Pancreas (tissue), 10 donors: ENCODE measurements at places on chromosomes 12 and 14.

DNA sequence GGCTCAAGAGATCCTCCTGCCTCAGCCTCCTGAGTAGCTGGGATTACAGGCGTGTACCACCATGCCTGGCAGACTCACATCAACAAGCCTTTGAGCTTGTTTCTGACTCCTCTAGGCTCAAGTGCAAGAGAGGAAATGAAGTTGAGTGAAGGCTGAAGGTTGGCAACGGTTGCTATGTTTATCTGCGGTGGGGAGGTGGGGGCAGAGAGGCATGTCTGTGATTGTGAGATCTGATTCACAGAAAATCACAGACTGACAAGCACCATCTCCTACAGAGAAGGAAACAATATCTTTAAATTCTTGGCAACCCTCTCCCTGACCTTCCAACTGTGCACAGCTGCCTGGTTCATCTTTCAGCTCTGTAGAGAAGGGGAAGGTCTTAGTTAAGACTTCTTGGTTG, 22.1 kb upstream of the NINJ2 start:
- no peak for DNase-seq

DNA sequence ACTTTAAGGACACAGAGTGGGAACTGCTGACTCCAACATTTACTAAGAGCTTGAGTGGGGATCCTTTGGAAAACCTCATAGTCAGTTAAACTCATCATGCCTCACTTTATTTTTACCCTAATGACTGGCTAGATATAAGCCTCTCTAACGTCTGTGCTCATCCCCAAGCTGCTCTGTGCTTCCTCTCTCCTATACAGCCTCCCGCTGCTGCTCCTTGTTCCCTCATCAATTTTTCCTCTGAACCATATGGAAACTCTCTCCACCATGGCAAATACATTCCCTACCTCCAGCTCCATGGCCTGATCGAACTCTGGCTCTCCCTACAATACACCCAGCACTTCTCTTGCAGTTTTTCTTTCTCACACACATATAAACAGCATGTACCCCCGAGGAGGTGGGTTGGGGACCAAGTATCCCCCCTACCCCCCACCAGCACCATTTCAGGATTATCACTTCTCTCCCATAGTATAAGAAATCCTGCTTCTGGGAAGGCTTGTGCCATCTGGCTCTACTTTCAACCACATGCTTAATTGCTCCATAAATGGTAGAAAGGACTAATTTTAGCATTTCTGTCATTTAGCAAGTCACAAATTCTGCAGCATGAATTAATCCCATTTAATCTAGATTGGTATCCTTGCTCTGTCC, 39.2 kb upstream of the DYRK2 start:
- DNase-seq = no peak

- no peak for DNase-seq
These were observed 76.3 kb downstream of the SCAF11 start for GRCh38 chr12:45914090-45914489.

GRCh38 chr12:12228402-12228801, 38.4 kb downstream of the LRP6 start:
- no peak for DNase-seq

DNA sequence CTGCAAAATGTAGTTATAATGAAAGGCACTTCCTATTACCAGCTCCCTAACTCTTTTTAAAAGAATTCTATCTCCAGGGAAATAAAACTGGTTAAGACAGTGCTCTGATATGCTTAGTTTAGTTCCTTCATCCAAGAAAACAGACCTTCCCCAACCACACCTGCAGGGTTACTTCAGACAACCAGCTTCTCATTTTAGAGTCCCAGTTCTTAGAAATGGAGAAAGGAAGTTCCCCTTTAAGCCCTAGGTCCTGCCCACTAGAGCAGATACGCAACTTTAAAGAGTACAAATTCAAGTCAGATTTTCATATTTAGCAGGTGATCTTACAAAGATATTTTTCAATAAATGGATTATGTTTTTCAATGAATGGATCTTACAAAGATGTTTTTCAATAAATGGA, 4.4 kb upstream of the WSB2 start:
- no peak for DNase-seq

DNA sequence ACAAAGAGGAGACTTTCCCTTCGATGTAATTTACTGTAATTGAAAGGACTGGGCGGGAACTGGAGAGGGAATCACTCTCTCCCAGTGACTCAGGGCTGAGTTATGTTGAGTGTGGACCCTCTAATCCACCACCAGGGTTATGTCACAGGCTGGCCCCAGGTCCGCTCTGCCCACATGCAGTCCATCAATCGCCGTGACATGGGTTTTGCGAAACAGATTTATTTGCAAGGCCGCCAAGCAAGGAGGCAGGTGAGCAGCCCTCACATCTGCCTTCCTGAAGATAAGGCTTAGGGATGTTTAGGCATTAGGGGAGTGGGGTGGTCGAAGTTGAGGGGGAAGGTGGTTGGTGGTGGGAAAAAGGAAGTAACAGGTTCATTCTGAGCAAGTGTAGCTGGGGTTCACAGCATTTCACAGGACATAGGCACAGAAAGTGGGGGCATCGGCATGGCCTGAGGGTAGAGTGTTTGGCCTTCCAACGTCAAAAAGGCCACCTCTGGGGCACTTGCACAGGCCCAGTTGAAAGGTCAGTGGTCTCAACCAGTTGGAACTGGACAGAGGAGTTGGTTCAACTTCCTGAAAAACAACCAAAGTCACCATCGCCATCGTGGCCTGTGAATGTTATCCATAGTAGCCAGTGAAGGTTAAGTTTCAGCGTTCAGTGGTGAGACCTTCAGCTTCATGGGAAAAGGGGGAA, 66.9 kb downstream of the DNAH10 start:
- no peak for DNase-seq

- DNase-seq = no peak
These were observed 140.4 kb upstream of the RTL1 start for GRCh38 chr14:101043891-101044290.

DNA sequence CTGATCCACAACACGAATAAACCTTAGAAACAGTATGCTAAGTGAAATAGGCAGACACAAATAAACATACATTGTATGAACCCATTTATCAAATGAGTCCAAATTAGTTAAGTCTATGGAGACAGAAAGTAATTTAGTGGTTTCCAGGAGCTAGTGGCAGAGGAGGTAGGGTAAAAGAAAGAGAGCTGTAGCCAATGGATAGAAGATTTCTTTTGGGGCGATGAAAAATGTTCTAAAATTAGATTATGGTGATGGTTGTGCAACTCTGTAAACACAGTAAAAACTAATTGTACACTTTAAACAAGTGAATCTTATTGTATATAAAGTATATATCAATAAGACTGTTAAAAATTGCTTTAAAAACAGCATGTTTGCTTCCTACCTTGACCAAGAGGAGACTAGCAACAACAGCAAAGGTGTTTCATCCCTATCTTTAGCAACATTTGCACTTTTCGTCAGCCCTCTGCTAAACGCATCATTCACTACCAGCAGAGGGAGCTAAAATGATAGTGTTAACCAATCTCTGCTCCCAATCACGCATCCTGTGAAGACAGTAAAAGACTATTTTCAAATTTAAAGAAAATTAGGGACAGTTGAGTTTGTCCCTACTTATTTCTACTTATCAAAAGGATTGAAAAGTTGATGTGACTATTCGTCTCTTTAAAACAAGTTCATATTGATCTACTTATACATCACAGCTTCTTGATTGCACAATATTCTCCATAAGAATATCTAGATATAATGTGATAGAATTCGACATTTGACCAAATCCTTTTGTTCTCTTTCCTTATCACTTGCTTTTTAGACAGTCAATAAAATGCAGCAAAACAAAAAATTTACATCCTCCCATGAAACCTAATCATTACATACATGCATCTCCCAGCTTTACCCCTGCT, 24.0 kb upstream of the LGR5 start:
- DNase-seq = peak; percentile 7

- no peak for DNase-seq
These were observed 35.1 kb downstream of the SPX start for GRCh38 chr12:21561158-21561557.

DNA sequence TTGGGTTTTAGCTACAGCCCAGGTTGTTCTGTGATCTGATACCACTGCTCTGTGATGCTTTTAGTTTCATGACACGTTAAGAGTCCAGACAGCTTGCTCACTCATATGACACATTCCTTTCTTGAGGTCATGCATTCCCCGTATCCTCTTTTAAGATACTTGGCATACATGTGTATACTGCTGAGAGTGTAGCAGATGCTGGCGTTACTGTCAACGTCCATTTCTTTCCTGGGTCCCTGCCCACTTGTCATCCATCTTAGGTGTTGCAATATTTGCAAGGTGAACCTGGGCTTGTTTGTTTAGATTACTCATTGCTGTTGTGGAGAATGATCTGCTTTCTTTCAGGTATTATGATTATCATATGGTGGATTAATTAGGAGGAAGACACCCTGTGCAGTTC, 9.1 kb upstream of the EMP1 start:
- DNase-seq = no peak

DNA sequence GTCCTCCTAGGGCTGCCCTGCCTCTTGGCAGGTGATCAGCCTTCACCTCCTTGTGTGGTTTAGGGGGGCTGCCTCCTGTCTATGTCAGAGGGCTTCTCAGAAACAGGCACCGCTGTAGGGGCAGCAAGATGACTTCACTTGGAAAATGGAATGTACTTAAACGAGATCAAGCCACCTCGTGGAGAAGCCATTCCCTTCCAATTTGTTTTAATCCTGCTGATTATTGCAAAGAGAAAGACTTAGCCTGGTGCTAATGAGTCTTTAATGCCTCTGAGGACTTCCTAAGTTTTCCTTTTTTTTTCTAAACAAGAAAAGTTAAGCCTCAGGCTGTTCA, 62.3 kb upstream of the RFLNA start:
- DNase-seq = no peak

DNA sequence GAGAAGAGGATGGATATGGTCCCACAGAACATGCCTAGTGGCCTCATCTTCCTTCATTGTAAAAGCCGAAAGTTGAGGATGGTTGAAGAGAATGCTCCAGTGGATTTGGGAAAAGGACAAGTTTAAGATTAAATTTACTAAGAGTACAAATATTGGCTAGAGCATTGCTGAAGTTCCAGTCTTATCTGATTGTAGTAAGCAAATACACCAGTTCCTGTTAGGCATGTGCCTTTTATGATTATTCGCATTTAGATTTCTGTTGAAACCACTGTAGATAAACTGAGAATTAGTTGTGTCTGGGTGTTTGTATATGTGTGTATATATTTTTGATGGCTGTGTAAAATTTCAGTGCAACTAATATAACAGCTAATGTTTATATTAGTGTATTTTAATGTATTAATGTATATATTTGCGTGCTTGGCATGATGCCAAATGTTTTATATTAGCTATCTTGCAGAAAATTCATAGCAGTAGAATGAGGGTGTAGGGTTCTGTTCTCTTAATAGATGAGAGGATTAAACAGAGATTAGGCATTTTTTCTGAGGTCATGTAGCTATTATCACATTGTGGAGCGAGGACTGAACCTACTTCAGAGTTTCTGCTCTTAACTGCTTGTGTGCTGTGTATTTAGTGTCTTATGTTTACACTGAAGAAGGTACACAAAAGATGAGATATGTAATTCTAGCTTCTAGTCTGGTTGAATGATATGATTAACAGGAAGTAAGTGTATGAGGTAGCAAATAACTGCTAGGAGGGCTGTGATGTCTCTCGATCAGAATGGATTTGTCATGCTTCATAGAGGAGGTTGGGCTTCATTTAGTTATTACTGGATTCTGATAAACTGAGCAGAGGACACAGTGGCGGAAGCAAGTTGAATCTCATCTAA, 21.1 kb downstream of the FKBP3 start:
- DNase-seq = no peak

DNA sequence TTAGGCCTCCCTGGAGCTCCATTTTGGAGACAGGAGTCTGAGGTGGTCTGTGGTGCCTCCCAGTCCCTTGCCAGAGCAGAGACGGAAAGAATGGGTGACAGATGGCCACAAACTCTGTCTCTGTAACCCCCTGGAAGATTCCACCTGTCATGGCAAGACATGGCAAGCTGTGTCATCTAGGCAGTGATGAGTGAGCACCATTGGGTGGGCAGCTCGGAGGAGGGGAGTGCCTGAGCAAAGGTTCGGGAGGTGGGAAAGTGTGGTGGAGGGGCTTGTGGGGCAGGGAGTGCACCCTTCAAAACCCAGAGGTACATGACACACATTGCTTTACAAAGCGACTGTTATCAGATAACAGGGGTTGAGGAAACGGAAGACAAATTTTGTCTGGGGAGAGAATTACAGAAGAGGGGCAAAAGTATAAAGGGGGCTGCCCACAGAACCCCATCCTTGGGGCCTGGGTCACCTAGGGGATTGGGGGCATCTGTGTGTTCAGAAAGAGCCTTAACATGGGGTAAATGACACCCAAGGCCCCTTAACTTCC, 3.5 kb downstream of the RIN3 start:
- no peak for DNase-seq

GRCh38 chr12:120579179-120579578, 2.0 kb downstream of the POP5 start:
- no peak for DNase-seq
